Activated T-cell treated with anti-CD3 and anti-CD28 coated beads for 24 hours (primary cell): ENCODE measurements at places on chromosomes 16 and 17.

DNA sequence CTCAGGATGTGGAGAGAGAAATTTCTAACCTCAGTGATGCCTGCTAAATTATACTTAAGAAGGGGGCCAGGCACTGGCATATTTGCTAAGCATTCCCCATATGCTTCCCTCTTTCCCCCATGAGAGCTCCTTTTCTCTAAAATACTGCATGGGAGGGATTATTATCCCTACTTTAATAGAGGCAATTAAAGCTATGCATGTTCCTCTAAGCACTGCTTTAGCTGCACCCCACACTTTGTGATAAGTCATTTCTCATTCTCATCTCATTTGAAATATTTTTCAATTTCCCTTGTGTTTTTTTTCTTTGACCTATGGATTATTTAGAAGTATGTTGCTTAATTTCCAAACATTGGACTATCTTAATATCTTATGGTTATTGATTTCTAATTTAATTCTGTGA is 72.1 kb upstream of the CIBAR2 start:
- no peak for DNase-seq

DNA sequence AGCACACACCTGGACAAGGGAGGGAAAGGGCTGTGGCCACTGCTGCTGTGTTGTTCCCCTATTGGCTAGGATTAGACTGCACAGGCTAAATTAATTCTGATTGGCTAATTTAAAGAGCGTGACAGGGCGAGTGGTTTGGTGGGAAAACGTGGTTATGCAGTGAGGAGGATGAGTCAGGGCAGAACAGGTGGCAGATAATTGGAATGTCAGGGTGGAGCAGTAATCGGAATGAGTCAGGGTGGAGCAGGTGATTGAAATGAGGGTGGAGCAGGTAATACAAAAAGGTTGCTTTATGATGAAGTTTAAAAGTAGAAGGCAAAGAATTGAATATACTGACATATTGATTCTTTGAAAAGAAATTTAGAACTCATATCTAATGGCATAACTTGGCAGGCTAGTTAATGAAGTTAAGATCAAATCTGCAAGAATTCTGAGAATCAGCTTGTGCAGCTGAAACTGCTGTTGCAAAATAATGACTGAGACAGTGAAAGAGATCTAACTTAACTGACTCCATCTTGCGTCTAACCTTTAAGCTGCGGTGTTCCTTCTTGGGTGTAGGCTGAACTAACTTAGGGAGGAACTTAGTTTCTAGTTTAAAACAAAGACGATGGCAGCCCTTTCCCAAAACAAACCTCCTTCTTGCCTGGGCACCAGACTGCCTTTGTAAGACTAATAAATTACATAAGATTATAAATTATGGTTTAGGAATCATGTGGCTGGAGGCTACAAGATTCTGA is 174.3 kb downstream of the UTP18 start:
- DNase-seq = no peak

DNA sequence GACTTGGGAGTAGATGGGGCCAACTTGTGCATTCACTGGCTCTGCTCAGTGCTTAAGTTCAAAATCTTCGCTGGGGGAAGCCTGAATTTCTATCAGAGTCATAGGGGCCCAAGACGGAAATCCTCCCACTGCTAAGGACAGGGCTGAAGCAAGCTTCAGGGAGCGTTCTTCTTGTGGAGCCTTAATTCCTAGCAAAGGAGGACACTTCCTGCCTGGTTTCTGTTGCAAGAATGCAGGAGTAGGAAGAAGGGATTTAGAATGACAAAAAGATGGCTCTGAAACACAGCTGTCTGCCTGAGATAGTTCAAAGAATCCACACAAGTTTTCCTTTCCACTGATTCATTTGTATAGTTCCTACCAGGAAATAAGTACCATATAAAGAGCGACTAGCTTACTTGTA is 26.4 kb downstream of the PSME3IP1 start:
- DNase-seq = no peak

DNA sequence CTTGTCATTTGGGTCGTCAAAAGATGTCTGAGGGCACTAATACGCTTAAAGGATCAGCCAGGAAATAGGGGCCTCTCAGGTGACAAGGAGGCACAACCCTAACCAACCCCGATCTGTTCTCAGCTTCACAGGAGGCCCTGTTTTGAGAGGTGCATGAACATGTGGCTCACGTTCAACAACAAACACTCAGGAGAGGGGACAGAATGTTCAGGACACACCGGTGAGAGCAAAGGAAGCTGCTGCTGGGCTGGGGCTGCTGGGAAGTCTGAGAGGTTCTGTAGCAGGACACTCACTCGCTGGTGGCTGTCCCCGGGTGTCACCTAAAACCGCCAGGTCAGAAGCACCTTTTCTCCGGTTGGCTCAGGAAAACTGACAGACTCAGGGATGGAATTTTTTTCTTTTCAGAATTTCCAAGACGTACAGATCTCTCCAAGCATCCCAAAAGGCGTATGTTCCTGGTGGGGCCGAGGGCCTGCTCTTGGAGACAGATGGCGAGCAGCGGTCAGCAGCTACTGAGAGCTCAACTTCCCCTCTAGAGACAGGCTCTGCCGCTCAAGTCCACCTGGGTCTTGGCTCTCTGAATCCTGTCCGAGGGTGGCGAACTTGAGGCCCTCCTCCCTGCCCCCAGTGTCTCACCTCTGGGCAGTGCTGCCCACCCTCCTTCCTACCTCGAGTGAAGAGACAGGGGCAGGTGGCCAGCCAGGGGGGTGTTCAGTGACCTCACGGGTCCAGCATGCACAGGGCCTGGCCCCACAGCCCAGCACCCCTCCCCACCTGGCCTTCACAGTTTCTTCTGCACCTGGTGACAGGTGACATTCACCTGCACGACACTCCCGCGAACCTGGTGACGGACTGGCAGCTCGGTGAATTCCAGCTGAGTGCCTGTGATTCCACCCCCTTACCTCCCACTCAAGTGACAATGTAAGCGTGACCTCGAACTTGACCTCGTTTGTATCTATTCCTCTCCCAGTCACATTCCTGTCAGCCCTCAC is 22.9 kb downstream of the CLUH start:
- no peak for DNase-seq
